ENCODE measurements at places on chromosomes 16 and 17.
A peak's percentile ranks its signal among the peaks of the same experiment; 100 is the strongest.

DNA sequence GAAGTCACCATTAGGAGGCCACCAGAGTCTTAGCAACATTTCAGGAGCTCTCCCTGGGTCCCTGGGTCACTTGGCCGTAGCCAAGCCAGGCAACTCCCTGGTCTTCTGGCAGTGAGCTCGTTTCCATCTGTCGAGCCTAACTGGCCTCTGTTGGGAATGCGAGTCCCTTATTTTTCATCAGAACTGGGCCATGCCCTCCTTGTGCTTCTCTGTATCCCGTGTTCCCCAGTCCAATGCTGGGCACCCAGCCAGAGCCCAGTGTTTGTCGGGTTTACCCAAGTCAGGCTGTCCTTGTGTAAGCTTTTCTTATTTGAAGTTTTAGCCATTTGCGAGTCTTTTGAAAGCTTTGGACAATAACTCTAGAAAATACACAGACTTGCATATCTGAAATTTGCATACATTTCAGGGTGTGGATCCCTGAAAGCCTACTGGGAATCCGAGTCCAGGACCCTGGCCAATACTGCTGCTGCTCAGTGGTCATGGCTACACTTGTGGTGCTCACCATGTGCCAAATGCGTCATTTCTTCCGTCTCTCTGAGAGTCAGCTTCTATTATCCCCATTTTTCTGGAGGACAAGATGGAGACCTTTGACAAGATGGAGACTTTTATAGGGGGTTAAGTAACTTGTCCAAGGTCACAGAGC lies 81.6 kb upstream of the LGALS9 start:
- DNase-seq = no peak

DNA sequence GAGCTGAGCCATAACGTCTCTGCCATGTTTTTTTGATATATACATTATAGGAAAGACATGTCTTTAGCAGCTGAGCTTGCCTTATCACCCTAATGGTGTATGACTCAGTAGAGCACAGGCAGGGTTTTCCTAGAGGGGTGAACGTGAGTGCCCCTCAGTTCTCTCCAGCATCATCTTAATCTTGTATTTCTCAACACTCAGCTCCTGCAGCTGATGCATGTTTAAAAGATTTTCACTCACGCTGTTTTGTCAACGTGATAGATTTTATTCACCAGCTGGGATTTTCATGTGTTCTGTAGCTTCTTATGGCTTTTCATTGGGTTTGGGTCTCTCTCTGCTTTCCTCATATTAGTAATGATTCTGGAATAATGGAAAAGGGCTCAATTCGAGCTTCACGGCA lies 186.0 kb upstream of the PMFBP1 start:
- DNase-seq = no peak

DNA sequence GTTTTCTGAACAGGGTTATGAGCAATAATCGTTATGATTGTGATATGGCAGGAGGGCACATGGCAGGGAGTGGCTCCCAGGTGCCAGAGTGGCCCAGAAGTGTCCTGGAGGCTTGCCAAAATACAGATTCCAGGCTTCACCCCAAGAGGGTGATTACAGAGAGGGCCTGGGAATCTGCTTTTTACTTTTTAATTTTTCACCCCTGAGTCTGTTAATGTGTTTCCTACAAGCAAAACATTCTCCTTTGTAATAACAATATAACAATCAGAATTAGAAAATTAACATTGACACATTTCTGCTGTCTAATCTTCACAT lies 212.4 kb downstream of the SNX29 start:
- no peak for DNase-seq

DNA sequence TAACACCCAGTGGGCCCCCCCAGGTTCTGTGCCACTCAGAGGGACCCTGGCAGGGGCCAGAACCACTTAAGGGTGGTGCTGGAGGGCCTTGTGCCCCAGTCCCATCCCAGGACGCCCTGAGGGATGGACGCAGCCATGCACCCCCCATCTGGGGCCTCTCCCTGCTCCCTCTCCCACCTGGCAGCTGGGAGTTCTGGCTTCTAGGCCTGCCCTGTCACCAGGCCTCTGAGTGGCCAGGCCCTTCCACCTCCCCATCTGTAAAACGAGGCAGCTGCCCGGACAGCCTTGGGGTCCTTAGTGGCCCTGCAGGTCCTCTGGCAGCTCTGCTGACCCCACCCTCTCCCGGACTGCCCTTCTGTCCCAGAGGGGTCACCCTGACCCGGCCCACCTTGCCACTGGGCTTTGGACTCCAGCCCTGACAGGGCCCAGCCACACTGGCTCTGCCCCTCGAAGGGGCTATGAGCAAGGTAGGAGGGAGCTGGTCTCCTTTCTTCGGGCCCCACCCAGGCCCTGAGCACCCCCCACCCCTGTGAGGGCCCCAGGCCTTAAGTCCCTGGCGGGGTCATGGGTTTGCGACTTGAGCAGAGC lies 12.3 kb downstream of the PAM16 start:
- DNase-seq = no peak

DNA sequence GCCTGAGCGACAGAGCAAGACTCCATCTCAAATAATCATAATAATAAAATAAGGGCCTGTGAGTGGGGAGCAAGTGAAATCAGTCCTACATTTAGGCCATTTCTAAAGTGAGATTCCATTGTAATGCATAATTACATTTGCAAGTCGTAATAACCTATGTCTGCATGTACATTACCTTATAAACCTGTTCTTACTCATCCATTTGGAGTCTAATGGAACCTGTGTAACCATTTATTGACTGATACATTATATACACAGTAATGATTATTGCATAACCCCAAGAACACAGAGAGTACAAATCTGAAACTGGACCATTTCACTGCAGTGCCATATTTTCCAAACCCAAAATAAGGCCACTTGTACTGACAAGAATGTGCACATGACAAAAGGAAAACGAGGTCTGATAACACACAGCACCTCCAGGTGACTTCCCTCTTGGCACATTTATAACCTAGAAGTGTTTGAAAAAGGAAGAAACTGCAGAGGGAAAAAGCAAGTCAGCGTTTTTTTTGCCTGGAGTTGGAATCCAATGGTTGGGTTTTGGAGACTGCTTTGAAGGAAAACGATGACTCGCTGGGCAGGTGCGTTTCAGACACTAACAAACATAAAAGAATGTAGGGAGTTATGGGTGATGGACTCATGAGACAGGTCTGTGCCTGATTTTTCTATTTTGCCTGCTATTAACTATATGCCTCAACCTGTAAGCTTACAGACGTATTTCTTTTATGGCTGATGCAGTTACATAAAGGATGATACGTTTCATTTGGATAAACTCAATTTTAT lies 63.6 kb upstream of the KIFC3 start:
- no peak for DNase-seq

- DNase-seq = no peak
Measured at GRCh38 chr17:3512505-3513171, 36.8 kb downstream of the ASPA start.

- DNase-seq = peak; percentile 76
Measured at GRCh38 chr17:61635913-61636432, 45.0 kb upstream of the NACA2 start.
